ENCODE measurements at places on chromosomes 6 and 20.

- no peak for DNase-seq
Observed at GRCh38 chr6:128241216-128241615, 279.2 kb downstream of the PTPRK start.

GRCh38 chr20:57688864-57689263, 21.0 kb downstream of the PMEPA1 start:
- DNase-seq: no peak

DNA sequence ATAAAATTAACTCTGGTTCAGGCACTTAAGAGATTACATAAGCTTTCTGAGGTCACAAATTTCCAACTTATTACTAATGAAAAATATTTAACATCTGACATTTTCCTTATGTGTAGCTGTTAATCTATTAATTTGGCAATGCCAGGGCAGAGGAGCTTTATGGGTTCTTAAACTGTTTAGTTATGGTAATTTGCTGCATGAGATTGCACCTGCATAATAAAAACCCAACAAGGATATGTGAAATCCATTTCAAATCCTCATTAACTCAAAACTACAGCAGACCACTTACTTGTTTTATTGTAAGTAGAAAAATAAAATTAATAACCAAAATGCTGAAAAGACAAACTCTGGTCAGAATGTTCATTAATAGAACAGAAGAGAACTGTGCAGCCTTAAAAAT, 98.1 kb downstream of the PREP start:
- no peak for DNase-seq

GRCh38 chr20:62011403-62011790, 54.3 kb downstream of the TAF4 start:
- no peak for DNase-seq

- no peak for DNase-seq
Observed at GRCh38 chr6:139407718-139408222, 33.3 kb upstream of the CITED2 start.

DNA sequence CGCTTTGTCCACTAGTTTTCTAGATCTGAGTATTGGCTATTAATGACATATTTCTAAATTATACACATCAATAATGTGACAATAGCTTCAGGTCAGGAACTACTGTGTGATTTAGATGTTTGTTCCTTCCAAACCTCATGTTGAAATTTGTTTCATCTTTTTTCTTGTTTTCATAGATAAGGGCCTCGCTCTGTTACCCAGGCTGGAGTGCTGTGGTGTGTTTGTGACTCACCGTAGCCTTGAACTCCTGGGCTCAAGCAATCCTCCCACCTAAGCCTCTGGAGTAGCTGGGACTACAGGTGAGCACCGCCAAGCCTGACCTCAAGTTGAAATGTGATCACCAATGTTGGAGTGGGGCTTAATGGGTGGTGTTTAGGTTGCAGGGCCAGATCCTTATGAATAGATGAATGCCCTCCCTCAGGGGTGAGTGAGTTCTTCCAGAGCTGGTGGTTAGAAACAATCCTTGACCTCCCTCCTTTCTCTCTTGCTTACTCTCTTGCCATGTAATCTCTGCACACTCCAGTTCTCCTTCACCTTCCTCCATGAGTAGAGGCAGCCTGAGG, 5.9 kb upstream of the NQO2 start:
- DNase-seq: no peak

DNA sequence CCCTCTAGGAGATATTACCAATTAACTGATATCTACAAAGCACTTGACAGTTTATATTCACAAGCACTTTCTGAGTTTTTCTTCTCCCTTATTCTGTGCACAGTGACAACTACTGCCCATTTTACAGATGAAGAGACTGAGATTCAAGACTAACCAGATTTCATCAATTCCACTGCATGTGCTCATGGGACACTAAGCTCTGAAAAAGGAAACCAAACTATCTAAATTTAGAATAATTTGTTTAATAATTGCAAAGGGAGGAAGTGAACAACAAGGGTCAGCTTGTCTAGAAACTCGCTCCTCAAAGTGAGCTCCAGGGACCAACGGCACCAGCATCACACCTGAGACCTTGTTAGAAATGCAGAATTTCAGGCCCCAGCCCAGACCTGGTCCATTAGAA, 50.8 kb upstream of the MYLIP start:
- DNase-seq: no peak

DNA sequence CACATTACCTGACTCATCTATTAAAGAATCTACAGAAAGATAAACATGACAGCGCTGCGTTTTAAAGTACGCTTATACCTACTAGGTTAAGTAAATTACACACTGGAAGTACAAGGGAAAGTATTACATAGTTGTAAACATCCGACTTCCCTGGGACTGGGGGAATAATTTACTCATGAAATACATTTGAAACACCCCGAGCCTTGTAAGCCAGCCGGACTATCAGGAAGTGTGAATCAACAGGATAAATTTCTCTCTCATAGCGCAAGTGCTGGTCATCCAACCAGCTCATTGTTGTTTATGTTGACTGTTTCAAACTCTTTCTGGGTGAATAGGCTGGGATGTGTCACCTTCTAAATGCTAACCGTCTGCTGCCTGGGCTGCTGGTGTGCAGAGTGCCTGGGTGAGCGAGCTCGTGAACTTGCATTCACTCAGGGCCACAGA, 4.9 kb downstream of the BMP6 start:
- no peak for DNase-seq

DNA sequence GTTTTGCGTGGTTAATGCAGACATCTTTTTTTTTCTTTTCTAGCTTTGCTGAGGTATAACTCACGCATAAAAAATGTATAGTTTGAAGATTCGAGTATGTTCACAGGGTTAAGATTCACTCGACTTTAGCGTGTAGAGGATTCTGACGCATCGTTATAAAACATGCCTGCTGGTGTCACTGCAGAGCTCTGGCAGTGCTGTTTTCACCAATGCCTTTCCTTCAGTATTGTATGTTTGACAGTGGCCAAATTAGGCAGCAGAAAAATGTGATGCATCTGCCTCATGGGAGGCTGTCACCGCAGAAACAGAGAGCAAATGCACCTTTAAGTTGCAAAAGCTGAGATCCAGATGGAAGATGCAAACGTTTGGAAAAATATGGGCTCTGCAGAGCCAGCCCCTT, 18.0 kb upstream of the SIRPB2 start:
- DNase-seq: no peak

- no peak for DNase-seq
Observed at GRCh38 chr6:170292407-170293158, 1.7 kb upstream of the DLL1 start.

GRCh38 chr6:3409699-3410384, 47.0 kb downstream of the SLC22A23 start:
- no peak for DNase-seq

- no peak for DNase-seq
Observed at GRCh38 chr6:108585921-108586536, 25.3 kb downstream of the FOXO3 start.

DNA sequence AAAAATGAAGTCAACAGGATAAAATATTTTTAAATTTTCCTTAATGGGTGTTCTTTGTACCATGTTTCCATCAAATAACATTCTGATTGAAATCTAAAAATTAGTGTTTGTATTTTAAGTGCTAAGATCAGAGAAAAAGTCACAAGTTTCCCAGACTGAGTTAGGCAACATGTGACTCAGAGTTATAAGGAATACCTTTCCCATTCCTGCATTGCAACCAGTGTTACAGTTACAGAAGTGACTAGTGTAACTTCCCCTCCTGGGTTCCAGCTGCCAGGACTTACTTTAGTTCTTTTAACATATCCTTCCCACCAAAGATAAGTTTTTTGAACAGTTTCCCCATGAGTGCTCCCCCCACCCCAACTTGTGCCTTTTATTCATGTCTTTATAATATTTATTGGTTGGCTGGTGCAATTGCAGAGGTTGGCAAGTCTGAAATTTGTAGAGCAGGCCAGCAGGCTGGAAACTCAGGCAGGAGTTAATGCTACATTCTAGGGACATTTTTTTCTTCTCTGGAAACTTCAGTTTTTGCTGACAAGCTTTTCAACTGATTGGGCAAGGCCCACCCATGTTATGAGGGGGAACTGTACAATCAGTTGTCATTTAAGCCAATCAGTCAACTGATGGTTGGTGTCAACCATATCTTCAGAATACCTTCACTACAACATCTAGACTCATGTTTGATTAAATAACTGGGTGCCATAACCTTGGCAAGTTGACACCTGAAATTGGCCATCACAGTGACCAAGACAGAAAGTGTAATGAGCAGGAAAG, 22.9 kb upstream of the ESR1 start:
- DNase-seq: no peak

DNA sequence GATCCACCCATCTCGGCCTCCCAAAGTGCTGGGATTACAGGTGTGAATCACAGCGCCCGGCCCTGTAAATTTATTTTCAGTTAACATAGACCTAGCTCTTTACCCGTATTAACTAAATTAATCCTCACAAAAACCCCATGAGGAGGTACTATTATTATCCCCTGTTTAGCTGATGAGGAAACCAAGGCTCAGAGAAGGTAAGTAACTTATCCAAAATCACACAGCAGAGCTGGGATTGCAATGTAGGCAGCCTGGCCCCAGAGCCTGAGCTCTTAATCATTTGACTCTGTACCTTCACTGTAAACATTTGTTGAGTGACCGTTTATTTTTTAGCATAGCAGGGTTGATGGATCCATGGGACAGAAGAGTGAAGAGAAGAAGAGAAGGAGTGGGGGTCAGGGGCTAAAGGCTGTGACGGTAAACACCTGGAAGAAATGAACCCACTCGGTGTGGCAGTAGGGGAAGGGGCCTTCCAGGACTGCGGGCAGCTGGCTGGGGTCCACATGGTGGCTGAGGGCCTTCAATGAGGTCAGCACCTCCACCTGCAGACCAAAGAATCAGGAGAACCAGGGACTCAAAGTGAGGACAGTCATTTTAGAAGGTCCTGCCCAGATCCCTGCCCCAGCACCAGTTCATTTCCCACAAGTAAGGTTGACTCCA, 35.2 kb downstream of the KIAA1755 start:
- no peak for DNase-seq

GRCh38 chr20:32570401-32571190, 14.5 kb downstream of the NOL4L start:
- DNase-seq: no peak

DNA sequence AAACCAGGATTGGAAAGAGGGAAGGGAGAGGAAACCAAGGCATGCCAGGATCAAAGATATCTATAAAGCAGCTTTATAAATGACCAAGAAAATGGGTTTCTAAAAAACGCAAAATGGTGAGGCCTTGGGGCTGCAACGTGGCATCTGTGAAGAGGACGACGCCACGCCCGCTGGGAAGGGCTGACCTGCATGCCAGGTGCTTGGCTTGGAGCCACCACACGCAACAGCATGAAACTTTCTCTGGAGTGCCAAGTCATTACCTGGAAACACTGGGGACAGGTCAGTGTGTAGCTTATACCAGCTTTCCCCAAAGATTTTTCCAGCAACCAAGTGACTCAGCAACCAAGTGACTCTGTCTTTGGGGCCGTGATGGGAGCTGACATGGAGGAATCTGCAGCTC, 82.5 kb downstream of the POPDC3 start:
- no peak for DNase-seq

- no peak for DNase-seq
Observed at GRCh38 chr6:12354499-12354898, 64.3 kb downstream of the EDN1 start.

DNA sequence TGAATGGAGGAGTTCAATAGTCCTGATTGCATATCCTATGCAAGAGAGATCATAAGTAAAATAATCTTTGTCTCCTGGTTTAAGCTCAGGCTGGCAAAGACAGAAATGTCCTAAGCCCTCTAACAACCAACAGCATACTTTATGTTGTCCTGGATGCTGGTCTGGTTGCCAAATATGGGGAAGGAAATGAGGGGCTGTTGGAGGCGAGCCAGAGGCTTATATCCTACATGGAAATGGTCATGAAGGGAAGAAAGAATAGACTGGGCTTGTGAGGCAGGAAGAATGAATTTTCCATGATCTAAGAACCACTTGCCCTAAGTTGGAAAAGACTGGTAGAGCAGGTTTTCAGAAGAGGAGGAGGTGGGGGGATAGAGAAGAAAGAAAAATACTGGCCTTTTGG, 237.1 kb downstream of the SMOC2 start:
- DNase-seq: no peak

DNA sequence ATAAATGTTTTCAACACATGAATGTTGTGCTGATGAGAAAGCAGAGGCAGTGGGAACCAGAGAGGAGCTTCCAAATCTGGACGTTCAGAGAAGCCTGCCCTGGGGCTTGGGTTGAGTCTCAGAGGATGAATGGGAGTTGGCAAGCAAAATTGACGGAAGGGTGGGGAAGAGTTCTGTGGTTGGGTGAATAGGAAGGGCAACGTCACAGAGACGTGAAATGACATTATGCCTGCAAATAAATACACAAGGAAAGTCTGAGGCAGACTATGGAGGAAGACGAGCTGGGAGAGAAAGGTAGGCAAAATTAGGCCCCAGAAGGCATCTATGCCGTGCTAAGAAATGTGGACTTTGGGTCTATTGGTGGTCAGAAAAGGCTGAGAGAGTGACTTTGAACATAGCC, 25.2 kb upstream of the SGK1 start:
- DNase-seq: no peak

- no peak for DNase-seq
Observed at GRCh38 chr6:112113918-112114317, 26.5 kb downstream of the FAM229B start.

GRCh38 chr6:144621332-144621731, 336.2 kb downstream of the UTRN start:
- DNase-seq: no peak

- no peak for DNase-seq
Observed at GRCh38 chr6:113377362-113377942, 479.7 kb upstream of the MARCKS start.

GRCh38 chr6:78436335-78436734, 431.0 kb upstream of the IRAK1BP1 start:
- no peak for DNase-seq

DNA sequence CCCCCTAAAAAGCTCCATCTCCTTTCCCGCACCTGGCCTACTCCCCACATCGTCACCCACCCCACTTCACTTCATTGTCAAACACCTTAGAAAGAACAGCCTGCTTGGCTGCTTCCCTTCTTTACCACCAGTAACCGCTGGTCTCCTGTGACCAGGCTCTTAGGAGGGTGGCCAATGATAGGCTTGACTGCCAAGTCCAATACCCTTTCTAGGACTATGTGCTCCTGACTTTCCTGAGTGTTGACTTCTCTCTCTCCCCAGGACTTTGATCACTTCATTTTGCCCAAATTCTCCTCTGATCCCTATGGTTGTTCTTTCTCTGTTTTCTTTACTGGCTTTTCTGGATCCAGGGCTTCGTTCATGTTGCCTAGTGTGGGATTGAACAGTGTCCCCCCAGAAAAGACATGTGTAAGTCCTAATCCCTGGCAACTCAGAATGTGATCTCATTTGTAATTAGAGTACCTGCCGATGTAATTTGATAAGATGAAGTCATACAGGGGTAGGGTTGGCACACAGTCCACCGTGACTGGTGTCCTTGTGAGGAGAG, 254.0 kb downstream of the GMDS start:
- DNase-seq: no peak

GRCh38 chr6:6406715-6407070, 86.2 kb upstream of the F13A1 start:
- no peak for DNase-seq
